ENCODE measurements at places on chromosomes 1 and 21. TPM values are rescaled to one million over a fixed set of nuclear protein-coding genes. Genes with fewer than 3 reads are reported as not detected.

DNA sequence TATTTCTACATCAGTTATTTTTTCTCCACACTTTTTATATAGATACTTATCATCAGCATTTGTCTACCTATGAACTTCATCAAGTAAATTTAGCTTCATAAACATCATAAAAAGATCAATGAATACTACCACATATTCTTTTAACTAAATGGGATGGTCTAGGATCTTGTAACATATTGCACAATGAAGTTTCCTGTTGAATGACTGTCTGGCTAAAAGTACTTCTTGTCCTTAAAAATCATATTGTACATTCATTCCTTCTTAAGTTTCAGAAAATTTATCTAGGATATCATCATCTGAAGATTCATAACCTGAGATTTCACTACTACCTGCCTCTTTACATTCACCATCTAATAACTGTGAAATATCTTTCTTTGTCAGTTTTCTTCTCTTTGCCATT, 69.0 kb downstream of the MAGI3 start:
- no peak for DNase-seq

- DNase-seq = peak; percentile 89
Measured at GRCh38 chr1:207051191-207051943, at the start of gene YOD1. Gene YOD1 (minus strand): TSS chr1:207051208. CDS start chr1:207051030, 178 bp downstream.

DNA sequence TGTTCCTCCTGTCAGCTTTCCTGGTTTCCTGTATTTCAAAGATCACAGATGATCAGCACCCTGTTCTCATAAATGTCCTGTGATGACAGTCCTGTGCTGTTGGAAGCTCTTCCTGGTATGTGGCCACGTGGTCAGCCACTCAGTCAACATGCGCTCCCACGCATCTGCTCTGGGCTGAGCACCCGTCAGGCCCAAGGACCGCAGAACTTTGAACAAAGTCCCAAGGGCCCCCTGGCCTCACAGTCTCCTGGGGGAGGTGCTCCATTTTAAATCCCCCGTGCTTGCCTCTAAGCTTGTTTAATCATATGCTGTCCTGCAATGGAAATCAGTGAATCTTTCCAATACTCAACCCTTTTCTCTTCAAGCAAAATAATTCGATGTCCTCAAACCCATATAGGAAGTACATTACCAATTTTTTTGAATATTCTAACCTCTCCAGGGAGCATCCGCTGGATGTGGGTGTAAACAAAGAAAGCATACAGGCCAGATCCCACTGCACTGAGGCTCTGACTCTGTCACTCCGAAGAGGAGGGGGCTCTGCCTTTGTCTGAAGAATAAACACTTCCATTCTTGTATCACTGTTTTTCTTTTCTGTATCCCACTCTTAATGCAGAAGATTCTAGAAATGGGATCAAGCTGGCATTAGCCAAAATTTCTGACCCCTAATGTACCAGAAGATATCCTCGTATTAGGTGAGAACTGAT, 250.3 kb downstream of the SDCCAG8 start:
- DNase-seq = no peak

DNA sequence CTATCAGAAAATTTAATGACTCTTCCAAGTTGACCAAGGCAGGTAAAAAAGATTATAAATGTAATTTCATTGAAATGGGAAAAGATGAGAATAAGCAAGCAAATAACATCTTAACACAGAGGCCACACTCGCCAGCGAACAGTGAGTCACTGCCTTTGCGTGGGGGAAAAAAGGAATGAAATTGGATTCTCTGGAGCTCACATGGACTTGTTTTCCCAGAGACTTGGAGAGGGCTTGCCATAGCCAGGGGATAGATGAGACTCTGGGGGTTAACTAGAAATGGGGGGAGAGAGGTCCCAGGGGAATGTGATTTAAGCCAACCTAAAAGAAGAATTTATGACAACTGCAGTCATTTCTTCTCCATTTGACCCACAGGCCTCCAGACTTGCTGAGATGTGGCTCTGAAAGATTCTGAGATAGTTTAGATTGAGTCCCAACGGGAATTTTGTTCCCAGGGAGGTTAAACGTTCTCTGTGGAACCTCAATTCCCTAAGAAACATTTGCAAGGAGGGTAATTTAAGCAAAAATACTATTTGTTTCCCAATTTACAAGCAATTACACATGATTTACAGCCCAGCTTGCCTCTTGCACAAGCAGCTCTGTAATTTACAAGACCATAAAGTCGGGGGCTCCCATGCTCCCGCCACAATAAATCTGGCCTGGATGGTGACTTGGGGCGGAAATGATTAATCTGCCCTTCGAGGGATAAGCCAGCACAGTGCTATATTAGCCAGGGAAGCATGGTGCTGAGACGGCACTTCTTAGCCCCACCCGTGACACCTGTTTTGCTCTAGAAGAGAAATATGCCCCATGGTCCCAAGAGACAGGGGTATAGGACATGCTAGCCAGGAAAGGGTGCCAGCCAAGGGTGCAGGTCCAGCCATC, 68.8 kb downstream of the GRIK3 start:
- no peak for DNase-seq

DNA sequence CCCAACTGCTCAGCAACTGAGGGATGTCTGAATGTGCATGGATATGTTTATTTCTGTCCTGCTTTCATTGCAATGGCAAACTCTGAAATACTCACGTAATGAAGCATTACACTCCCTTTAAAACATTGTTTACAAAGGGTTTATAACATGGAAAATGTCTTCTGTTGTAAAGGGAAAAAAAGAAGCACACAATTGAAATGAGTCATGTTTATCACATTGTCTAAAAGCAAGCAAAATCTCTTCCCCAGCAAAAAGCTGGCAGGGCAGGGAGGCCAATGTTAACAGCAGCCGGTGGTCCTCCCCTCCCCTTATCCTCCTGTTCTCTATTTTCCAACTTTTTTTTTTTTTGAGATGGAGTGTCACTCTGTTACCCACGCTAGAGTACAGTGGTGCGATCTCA, 3.9 kb upstream of the EFNA1 start:
- no peak for DNase-seq

DNA sequence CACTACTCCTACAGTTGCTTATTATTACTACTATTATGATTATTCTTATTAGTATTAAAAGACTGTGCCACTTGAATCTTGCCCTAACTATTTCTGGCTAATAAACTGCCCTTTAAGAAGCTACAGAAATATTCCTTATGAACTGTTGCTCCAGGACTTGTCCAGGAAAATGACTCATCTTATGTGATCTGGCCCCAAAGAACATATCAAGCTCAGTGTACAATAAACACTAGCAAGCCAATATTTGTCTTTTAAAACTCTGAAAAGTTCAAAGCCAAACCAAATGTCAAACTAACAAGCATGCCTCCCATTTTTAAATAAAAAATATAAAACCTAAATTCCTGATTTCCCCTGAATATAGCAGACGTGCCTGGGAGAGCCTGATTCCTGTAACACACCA, 88.7 kb upstream of the SIM2 start:
- no peak for DNase-seq

DNA sequence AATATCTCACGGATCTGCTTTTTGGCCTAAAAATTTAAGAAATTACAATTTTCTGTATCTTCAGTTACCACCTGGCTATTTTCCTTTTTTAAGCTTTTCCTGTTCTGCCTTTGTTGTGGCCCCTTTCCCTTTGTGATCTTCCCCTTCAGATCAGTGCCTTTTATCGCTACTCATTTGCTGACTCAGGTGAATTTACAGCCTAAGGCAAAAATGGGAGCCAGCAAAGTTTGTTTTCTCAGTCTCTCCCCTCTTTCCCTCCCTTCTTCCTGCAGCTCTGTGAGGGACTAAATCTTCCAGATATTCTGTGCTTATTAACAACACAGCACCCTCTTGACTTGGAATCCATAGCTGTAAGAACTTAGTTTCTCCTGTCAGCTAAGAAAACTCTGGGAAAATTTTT, 5.3 kb upstream of the PRRC2C start:
- DNase-seq = no peak

DNA sequence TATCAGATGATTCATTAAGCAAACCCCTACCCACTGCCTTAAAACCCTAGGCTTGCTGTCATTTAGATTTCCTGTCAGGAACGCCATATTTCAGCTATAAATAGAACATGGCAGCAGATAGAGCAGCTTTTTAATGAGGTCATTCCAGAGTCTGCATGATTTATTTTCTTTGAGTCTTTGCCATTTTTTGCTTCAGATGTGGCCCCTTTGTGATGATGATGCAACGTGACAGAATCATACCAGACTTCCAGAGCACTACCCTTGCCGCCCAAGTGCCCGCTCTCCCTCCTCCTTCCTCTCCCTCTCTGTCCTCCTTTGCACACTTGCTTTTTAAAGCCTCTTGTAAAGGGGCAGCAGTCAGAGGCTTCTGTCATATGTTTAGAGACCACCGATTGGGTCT, 55.5 kb upstream of the TRIM67 start:
- DNase-seq = peak; percentile 96

- DNase-seq = no peak
Measured at GRCh38 chr1:68570871-68571270, 74.0 kb upstream of the DEPDC1 start.

DNA sequence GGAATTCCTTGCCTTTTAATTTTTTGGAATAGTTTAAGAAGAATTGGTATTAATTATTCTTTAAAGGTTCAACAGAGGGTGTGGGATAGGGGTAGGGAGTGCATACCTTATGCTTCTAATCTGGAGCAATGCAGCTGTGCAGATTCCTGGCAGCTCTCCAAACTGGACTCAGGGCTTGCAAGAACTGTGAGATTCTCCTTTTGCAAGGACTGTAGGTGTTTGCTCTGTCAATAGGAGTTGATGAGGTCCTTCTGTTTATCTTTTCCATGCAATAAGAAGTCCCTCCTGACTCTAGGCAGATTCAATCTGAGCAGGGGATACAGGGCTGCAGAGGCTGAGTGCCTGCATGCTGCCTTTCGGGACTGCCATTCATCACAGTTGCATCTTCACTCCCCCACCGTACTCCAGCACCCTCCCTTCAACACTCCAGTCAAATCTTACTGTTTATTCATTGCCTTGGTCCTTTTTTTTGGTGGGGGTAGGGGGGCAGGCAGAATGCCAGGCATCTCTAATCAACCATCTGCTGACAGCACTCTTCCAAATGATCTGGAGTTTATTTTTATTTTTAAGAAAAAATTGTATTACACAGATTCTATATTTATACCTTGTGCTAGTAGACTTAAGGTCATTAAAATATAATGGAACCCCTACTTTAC, 122.3 kb downstream of the DISC1 start:
- DNase-seq = no peak

GRCh38 chr1:66521721-66522365, 12.1 kb upstream of the SGIP1 start:
- peak; percentile 35 for DNase-seq

DNA sequence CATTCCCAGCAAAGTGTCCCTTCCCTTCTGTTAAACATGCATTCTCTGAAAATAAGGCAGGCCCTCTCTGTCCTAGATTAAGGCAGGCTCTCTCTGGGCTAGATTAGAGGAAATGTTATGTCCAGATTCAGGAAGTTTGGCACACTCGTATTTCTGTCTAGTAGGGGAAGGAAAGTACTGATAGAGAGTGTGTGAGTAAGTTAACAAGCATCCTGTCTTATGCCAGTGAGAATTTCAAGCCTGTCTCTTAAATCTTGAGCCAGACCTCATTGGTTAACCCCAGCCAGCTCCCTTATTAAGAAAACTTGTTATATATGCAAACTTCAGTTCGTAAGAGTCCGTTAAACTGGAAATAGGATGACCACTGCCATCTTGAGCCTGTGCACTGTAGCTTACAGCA, 31.6 kb downstream of the IGSF5 start:
- DNase-seq = peak; percentile 38

DNA sequence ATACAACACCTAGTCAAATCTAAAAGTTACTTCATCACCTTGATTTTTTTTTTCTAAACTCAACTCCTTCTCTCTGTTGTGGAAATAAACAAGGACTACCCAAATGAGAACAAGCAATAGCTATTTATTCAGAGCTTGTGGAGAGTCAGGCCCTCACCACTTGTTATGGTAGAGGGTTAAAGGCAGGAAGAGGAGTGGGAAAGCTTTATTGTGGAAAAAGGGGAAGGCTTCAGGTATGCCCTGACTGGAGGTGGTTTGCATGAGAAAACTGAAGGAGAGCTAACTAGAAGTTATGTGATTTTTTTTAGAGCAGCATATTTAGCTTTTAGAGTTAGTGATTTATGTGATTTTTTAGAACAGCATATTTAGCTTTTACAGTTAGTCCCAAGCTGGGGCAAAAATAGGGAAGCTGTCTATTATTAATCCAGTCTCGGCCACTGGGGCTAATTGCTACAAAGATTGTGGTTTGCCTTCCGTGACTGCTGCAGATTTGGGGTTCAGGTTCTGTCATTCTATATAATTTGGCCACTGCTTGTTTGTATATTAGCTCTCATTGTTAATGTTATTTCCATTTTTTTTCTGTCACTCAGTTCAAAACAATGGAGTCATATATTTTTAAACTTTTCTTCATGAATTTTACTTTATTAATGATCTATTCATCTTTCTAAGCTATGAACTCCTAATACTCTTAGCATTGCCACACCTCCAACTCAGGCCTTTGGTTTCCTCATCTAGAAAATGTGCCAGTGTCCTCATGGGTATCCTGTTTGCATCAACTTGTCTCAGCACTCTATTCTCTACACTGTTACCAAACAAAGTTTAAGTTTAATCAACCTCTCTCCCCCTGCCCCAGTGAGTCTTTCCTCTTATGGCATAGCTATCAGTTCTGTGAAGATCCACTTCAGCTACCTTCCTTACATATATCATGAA, 713.0 kb downstream of the BRINP3 start:
- DNase-seq = no peak

DNA sequence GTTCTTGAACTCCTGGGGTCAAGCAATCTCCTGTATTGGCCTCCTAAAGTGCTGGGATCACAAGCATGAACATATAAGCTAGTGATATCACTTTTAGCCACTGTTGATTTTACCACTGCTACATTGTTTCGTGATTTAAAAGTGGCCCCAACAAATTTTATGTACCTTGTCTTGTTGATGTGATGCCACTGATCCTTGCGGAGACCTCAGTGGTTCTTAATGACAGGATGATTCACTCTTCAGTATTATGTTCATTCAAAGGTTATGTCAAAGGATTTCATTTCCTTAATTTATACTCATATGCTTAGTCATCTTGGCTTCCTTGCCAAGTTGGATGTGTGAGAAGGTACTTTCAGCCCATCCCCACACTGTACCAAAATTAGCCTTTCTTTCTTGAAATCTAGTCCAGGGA, 12.1 kb downstream of the PRKACB start:
- DNase-seq = peak; percentile 80

The HLX gene
- total RNA-seq = 5.3 TPM

The AK5 gene
- 9.0 TPM for total RNA-seq

The LRRC38 gene
- not detected for total RNA-seq

The UBXN11 gene
- total RNA-seq = 7.6 TPM

The SAMD13 gene
- 0.24 TPM for total RNA-seq

The SLC25A34 gene
- total RNA-seq = 1.1 TPM

The RIPPLY3 gene
- total RNA-seq = not detected

All from A172 (cell line).